ENCODE measurements at places on chromosomes 4 and X.
A peak's percentile ranks its signal among the peaks of the same experiment; 100 is the strongest.

DNA sequence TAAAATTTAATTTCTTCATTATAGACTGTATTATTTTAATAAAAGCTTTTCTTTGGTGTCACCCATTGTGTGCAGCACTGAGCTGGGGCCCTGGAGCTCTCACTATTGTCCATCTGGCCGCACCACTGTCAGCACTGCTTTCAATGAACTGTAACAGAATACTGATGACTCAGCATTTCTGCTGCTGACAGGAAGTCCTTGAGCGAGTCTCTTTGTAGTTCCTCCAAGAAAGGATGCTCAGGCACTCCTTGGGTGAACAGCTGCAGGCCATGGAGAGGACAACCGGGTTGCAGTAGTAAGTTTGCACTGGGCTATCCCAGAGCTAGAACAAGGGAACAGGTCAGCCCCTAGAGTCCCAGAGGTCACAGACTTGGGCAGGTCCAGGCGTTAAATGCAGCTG lies 81.6 kb downstream of the SORBS2 start:
- peaks cover 5% of the 10 kb centered on the region for H3K4me1 ChIP-seq
- no peak overlapping the region for H3K27ac ChIP-seq
- no peak for DNase-seq
- peaks cover 14% of the 10 kb centered on the region for H3K27me3 ChIP-seq
- no peaks in the 10 kb centered on the region for H3K36me3 ChIP-seq

DNA sequence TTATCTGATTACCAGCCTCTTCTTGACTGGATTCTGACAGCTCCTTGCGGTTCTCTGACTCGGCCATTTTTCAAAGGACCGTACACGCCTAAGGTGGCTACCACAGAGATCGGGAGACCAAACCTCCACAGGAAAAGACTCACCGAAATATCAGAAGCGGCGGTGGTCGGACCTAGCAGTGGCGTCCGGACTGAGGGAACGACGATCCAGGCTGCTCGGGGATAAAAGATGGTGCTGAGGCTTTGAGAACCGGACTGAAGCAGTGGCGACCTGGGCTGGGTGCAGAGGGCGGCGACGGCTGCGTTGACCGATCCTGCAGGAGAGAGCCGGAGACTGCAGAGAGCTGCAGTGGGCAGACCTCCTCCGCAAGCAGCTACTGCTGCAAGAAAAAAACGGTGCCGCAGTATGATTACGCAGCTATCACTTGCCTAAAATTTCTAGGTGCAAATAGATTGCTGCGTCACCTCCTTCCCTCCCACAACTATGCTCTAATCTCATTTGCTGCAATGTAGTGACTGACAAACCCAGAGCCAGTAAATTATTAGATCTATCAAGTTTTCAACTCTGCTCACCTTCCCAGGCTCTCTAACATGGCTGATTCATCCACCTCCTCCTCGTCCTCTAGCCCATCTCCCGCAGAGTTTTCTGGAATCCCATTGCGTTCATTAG lies at the start of gene NAP1L2:
NAP1L2 (minus strand) TSS at position 426 of the 669 bp plus-strand sequence; CDS start at position 67, 359 bp downstream.
- H3K4me3 ChIP-seq: peak within 1 kb of the TSS; percentile 97
- no peaks in the 10 kb centered on the region for H3K36me3 ChIP-seq
- peak; percentile 40 for DNase-seq
- H3K4me1 ChIP-seq: peaks cover 25% of the 10 kb centered on the region

GRCh38 chr4:128385683-128386304 lies 98.2 kb upstream of the PGRMC2 start:
- no peaks in the 10 kb centered on the region for H3K27me3 ChIP-seq
- peaks cover 58% of the 10 kb centered on the region for H3K4me1 ChIP-seq
- no peak for DNase-seq
- no peaks in the 10 kb centered on the region for H3K36me3 ChIP-seq
- no peak overlapping the region for H3K4me3 ChIP-seq
- H3K27ac ChIP-seq: peak overlapping the region; percentile 99

GRCh38 chr4:56757821-56758411 lies 63.6 kb downstream of the SPINK2 start:
- peaks cover 6% of the 10 kb centered on the region for H3K27me3 ChIP-seq
- H3K36me3 ChIP-seq: no peaks in the 10 kb centered on the region
- H3K4me1 ChIP-seq: peaks cover 31% of the 10 kb centered on the region
- H3K27ac ChIP-seq: peak overlapping the region; percentile 80

DNA sequence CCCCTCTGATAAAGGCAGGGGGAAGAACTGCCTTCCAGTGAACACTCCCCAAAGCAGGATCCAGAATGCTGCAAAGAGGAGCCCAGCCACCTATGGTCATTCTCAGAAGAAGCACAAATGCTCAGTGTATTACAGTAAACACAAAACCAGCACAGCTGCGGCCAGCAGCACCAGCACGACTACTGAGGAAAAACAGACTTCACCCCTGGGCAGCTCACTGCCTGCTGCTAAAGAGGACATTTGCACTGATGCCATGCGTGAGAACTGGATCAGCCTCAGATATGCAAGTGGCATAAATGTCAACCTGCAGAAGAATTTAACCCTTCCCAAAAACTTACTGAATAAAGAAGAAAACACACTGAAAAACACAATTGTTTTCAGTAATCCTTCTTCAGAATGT lies 80.2 kb upstream of the TLR2 start:
- H3K27me3 ChIP-seq: no peaks in the 10 kb centered on the region
- H3K36me3 ChIP-seq: peaks cover 52% of the 10 kb centered on the region
- no peak for DNase-seq
- no peak overlapping the region for H3K4me3 ChIP-seq
- no peak overlapping the region for H3K27ac ChIP-seq

GRCh38 chrX:115694028-115694427 lies 133.1 kb downstream of the PLS3 start:
- H3K36me3 ChIP-seq: no peaks in the 10 kb centered on the region
- H3K27me3 ChIP-seq: peaks cover 28% of the 10 kb centered on the region
- no peak overlapping the region for H3K4me3 ChIP-seq
- no peak overlapping the region for H3K27ac ChIP-seq
- DNase-seq: no peak

GRCh38 chr4:126273746-126274145 lies 959.0 kb downstream of the FAT4 start:
- no peaks in the 10 kb centered on the region for H3K36me3 ChIP-seq
- no peaks in the 10 kb centered on the region for H3K27me3 ChIP-seq
- DNase-seq: no peak
- H3K27ac ChIP-seq: no peak overlapping the region

DNA sequence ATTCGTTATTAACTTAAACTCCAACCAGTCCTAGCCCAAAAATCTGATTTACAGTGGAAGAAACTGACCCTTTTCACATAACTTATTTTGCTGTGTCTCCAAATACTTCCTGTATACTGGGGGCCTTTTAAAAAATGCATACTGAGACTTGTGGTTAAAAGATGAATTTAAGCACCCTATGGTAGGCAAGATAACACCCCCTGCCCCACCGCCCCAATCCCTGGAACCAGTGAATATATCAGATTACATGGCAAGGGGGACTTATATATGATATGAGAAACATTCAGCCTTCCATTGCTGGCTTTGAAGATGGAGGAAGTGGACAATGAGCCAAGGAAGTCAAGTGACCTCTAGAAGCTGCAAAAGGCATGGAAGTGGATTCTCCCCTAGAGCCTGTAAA lies 3.1 kb upstream of the CLCN3 start:
- H3K27ac ChIP-seq: no peak overlapping the region
- H3K36me3 ChIP-seq: no peaks in the 10 kb centered on the region
- peaks cover 31% of the 10 kb centered on the region for H3K4me1 ChIP-seq
- DNase-seq: no peak

- H3K4me3 ChIP-seq: no peak overlapping the region
Measured at GRCh38 chr4:48634688-48635308, 144.7 kb downstream of the ZAR1 start.

DNA sequence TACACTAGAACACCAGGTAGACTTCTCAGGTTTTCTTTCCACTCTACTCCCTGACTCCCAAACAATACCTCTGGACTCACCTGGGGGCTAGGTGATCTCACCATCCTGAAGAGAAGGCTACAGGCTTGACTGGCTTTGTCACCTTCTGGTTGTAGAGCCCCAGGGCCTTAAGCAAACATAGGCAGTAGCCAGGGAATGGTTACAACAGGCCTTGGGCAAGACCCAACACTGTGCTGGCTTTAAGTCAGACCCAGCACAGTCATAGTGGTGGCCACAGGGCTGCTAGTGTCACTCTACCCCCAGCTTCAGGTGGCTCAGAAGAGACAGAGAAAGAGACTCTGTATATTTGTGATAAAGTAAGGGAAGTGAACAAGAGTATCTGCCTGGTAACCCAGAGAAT lies 118.1 kb upstream of the EMCN start:
- no peaks in the 10 kb centered on the region for H3K27me3 ChIP-seq
- DNase-seq: no peak
- H3K27ac ChIP-seq: no peak overlapping the region

- H3K4me3 ChIP-seq: no peak overlapping the region
- DNase-seq: no peak
- H3K36me3 ChIP-seq: peaks cover 4% of the 10 kb centered on the region
- peaks cover 67% of the 10 kb centered on the region for H3K4me1 ChIP-seq
- H3K27me3 ChIP-seq: no peaks in the 10 kb centered on the region
Measured at GRCh38 chr4:142354794-142355420, 491.2 kb downstream of the INPP4B start.

GRCh38 chr4:5192678-5193077 lies 141.4 kb downstream of the STK32B start:
- H3K27ac ChIP-seq: no peak overlapping the region
- no peak for DNase-seq
- no peaks in the 10 kb centered on the region for H3K4me1 ChIP-seq
- H3K4me3 ChIP-seq: no peak overlapping the region

DNA sequence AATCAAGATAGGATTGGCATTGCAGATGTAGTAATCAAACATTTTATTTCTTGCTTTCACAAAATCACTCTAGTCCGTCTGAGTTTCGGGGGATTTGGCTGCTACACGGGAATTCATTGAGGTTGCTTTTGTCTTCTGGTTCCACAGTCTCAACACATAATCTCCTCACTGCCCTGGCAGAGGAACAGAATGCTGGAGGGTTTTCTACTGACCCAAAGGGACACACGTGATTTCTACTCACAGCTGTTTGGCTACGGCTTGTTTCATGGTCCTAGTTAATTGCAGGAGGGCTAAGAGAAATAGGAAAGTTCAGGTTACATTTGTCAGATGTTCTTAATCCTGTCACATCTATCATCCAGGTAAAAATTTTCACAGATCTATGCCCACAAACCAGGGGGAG lies 1811.6 kb downstream of the ARAP2 start:
- no peaks in the 10 kb centered on the region for H3K36me3 ChIP-seq
- peaks cover 4% of the 10 kb centered on the region for H3K27me3 ChIP-seq
- no peaks in the 10 kb centered on the region for H3K4me1 ChIP-seq
- DNase-seq: no peak
- H3K27ac ChIP-seq: no peak overlapping the region
- H3K4me3 ChIP-seq: no peak overlapping the region

GRCh38 chr4:152937336-152938236 lies 1.5 kb downstream of the FHDC1 start:
- no peaks in the 10 kb centered on the region for H3K36me3 ChIP-seq
- peaks cover 28% of the 10 kb centered on the region for H3K4me1 ChIP-seq
- peak; percentile 57 for DNase-seq
- peak overlapping the region; percentile 80 for H3K4me3 ChIP-seq
- peaks cover 53% of the 10 kb centered on the region for H3K27me3 ChIP-seq

DNA sequence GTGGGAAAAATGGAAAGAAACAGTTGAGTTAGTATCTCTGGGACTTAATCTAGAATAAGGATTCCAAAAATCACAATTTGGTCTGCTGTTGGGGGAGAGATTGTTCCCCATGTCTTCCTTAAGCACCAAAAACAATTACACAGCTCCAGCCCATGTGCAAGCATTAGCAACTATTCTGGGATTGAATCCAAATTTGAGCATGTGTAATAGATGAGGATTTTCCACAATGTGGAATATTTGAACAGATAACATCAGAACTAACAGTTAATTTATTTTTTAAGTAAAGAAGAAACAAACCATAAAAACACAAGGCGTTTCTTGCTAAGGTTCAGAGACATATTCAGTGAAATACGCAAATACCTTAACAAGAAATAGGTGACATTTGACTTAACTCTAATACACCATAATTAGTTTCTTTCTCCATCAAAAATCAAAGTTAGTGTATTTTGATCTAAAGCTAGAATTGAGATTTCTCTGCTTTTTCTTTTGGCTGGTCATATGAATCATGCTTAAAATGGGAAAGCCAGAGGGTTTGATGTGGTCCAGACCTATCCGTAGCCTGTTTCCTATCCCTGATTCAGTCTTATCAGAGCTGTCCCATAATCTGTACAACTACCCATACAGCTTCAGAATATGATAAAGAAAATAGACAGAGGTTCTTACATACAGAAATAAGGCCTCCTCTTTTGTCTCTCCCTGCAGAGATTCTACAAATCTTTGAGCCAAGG lies 413.4 kb downstream of the PACRGL start:
- H3K27ac ChIP-seq: no peak overlapping the region
- peaks cover 3% of the 10 kb centered on the region for H3K27me3 ChIP-seq
- no peak for DNase-seq
- no peak overlapping the region for H3K4me3 ChIP-seq

GRCh38 chrX:121308276-121308805 lies 260.9 kb downstream of the GLUD2 start:
- H3K4me3 ChIP-seq: no peak overlapping the region
- H3K27me3 ChIP-seq: peaks cover 3% of the 10 kb centered on the region

GRCh38 chrX:65674204-65674893 lies 6.9 kb downstream of the MSN start:
- no peaks in the 10 kb centered on the region for H3K27me3 ChIP-seq
- peaks cover 29% of the 10 kb centered on the region for H3K4me1 ChIP-seq
- H3K4me3 ChIP-seq: no peak overlapping the region
- H3K36me3 ChIP-seq: peaks cover 29% of the 10 kb centered on the region
- peak overlapping the region; percentile 57 for H3K27ac ChIP-seq

- H3K27ac ChIP-seq: no peak overlapping the region
- H3K27me3 ChIP-seq: peaks cover 5% of the 10 kb centered on the region
- no peaks in the 10 kb centered on the region for H3K4me1 ChIP-seq
- no peaks in the 10 kb centered on the region for H3K36me3 ChIP-seq
Measured at GRCh38 chr4:96991083-96991482, 1151.2 kb downstream of the PDHA2 start.

GRCh38 chr4:48194971-48195370 lies 60.9 kb upstream of the TXK start:
- H3K27ac ChIP-seq: peak overlapping the region; percentile 73
- peaks cover 3% of the 10 kb centered on the region for H3K27me3 ChIP-seq
- H3K4me1 ChIP-seq: peaks cover 48% of the 10 kb centered on the region
- no peak overlapping the region for H3K4me3 ChIP-seq

GRCh38 chr4:22414833-22415232 lies 101.0 kb downstream of the ADGRA3 start:
- H3K4me3 ChIP-seq: no peak overlapping the region
- H3K4me1 ChIP-seq: peaks cover 5% of the 10 kb centered on the region
- DNase-seq: no peak
- no peaks in the 10 kb centered on the region for H3K27me3 ChIP-seq
- H3K36me3 ChIP-seq: peaks cover 40% of the 10 kb centered on the region
